ENCODE measurements at places on chromosomes 2 and 18. TPM values are rescaled to one million over a fixed set of nuclear protein-coding genes. Genes with fewer than 3 reads are reported as not detected.

DNA sequence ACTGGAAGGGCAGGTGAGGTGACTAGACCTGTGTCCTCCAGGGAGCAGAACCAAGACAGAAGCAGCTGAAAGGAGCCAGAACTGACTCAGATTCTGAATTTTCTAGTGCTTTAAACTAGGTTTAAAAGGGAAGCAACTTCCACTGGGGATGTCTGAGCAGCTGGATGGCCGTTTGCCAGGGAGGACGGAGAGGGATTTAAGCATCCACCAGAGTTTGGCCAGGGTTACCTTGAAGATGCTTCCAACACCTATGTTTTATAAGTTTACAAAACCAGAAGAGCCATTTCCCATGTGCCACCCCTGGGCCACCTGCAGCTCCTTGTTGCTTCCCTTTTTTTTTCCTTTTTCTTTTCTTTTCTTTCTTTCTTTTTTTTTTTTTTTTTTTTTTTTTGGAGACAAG is 48.6 kb upstream of the RBM44 start:
- peaks cover 10% of the 10 kb centered on the region for H3K4me1 ChIP-seq
- H3K36me3 ChIP-seq, result peaks cover 80% of the 10 kb centered on the region
- H3K27ac ChIP-seq, result no peak overlapping the region
- no peaks in the 10 kb centered on the region for H3K27me3 ChIP-seq
- H3K4me3 ChIP-seq, result no peak overlapping the region

- no peaks in the 10 kb centered on the region for H3K27me3 ChIP-seq
- no peak overlapping the region for H3K27ac ChIP-seq
- H3K36me3 ChIP-seq, result no peaks in the 10 kb centered on the region
- no peaks in the 10 kb centered on the region for H3K4me1 ChIP-seq
Observed at GRCh38 chr2:55887901-55888624, 35.5 kb downstream of the EFEMP1 start.

- DNase-seq, result no peak
- H3K4me3 ChIP-seq, result no peak overlapping the region
- no peaks in the 10 kb centered on the region for H3K27me3 ChIP-seq
- peaks cover 13% of the 10 kb centered on the region for H3K4me1 ChIP-seq
Observed at GRCh38 chr18:10270151-10270571, 184.3 kb upstream of the APCDD1 start.

- H3K4me1 ChIP-seq, result no peaks in the 10 kb centered on the region
- H3K36me3 ChIP-seq, result peaks cover 6% of the 10 kb centered on the region
- no peak overlapping the region for H3K4me3 ChIP-seq
- H3K27ac ChIP-seq, result no peak overlapping the region
Observed at GRCh38 chr2:123614596-123614995, 410.5 kb upstream of the CNTNAP5 start.

DNA sequence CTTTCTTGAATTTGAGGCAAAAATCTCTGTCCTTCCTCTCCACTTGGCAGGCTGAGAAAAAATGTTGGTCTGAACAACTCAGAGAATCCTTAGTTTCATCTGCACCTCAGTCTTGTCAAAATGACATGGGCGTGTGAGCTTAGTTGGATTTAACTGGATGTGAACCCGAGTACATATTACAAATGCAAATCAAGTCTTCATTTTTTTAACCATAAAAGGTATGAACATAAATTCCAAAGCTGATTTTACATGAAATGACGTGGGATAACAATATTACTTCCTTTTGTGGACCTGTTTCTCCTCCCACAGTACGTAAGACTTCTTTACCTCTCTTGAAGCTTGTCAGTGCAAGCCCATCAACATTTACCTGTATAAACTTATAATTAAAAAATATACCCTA is 32.6 kb upstream of the RND3 start:
- H3K27me3 ChIP-seq, result peaks cover 8% of the 10 kb centered on the region
- no peak for DNase-seq
- H3K4me1 ChIP-seq, result no peaks in the 10 kb centered on the region
- H3K4me3 ChIP-seq, result no peak overlapping the region
- no peak overlapping the region for H3K27ac ChIP-seq

DNA sequence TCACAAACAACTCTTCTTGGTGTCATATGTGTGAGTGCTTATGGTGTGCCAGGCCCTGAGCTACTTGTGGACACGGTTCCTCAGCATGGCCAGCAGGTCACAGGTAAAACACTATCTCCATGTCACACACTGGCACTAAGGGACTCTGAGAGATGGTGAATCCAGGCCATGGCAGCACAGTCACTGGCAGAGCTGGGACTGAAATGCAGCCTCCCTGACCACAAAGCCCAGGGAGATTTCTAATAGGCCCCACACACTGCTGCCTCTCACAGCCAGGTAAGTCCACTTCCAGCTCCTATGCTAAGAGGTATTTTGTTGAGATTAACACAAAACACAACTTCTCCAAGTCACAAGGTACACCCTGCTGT is 92.0 kb downstream of the ACTR2 start:
- DNase-seq, result no peak
- peaks cover 3% of the 10 kb centered on the region for H3K4me1 ChIP-seq
- no peaks in the 10 kb centered on the region for H3K27me3 ChIP-seq
- H3K4me3 ChIP-seq, result no peak overlapping the region

GRCh38 chr2:213766465-213766901 is 482.2 kb downstream of the SPAG16 start:
- H3K36me3 ChIP-seq, result no peaks in the 10 kb centered on the region
- H3K4me1 ChIP-seq, result no peaks in the 10 kb centered on the region
- no peak overlapping the region for H3K4me3 ChIP-seq
- no peak overlapping the region for H3K27ac ChIP-seq

DNA sequence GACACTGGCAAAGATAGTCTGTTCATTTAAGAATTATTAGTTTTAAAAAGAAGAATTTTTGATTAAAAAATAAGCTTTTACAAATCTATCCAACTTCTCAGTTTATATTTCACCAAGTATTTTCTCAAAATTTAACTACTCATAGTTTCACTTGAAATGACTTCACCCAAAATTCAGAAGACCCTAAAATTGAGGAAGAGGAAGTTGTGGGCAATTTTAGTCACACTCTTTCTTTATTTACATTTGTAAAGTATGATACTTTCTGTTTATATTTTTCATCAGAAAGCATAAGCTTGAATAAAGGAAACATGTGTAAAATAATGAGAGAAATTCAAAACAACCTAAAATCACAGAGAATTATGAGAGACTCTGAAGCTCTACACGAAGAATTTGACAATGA is 278.8 kb upstream of the MEIS1 start:
- H3K4me3 ChIP-seq, result no peak overlapping the region
- H3K27me3 ChIP-seq, result no peaks in the 10 kb centered on the region
- DNase-seq, result no peak
- no peak overlapping the region for H3K27ac ChIP-seq
- no peaks in the 10 kb centered on the region for H3K36me3 ChIP-seq

- no peaks in the 10 kb centered on the region for H3K27me3 ChIP-seq
- DNase-seq, result no peak
- peaks cover 21% of the 10 kb centered on the region for H3K36me3 ChIP-seq
- no peak overlapping the region for H3K4me3 ChIP-seq
- H3K4me1 ChIP-seq, result no peaks in the 10 kb centered on the region
- no peak overlapping the region for H3K27ac ChIP-seq
Observed at GRCh38 chr2:64998658-64999061, 9.5 kb downstream of the SLC1A4 start.

DNA sequence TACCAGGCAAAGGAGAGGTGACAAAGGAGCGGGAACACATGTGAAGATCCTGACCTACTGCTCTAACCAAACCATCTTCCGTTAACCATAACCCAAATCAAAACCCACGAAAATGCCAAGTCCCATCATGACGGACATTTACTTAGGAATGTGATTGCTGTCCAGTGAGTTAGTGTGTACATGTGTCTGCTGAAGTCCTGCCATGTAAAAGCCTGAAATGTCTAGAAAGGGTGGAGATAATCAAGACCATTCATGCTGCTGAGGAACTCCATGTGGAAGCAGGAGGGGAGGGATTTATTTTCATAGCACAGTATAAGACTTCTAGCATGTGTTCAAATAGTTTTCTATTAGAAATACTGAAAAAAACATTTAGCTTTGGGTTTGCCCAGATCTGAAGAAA is 137.0 kb upstream of the BOD1L2 start:
- H3K4me3 ChIP-seq, result no peak overlapping the region
- no peaks in the 10 kb centered on the region for H3K27me3 ChIP-seq
- H3K36me3 ChIP-seq, result no peaks in the 10 kb centered on the region
- no peak overlapping the region for H3K27ac ChIP-seq
- DNase-seq, result no peak
- H3K4me1 ChIP-seq, result peaks cover 11% of the 10 kb centered on the region

- H3K4me3 ChIP-seq, result no peak overlapping the region
- H3K4me1 ChIP-seq, result peaks cover 2% of the 10 kb centered on the region
- H3K27ac ChIP-seq, result no peak overlapping the region
- no peak for DNase-seq
- H3K27me3 ChIP-seq, result no peaks in the 10 kb centered on the region
Observed at GRCh38 chr2:61478086-61478485, 7.2 kb upstream of the USP34 start.

DNA sequence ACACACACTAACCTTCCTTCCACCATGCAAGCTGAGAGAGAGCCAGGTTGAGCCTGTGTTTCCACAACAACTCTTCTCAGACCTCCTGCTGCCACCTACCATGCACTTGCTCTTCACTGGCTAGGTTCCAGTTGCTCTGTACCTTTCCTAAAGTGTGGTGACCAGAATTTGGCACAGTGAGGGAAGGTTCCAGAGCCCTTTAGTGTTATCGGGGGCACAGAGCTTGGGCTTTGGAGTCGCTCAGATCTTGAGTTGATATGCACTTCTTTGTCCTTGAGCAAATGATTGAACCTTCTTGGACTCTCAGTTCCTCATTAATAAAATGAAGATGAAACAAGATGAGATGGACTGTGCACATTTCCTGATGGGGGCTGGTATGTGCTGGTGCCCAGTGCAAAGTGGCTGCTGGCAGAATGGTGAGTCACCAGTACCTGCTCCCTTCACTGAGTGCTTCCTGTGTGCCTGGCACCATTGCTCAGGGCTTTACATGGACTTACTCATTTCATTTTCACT is 47.1 kb downstream of the NEDD4L start:
- DNase-seq, result no peak
- no peak overlapping the region for H3K4me3 ChIP-seq
- no peak overlapping the region for H3K27ac ChIP-seq
- H3K36me3 ChIP-seq, result peaks cover 7% of the 10 kb centered on the region
- no peaks in the 10 kb centered on the region for H3K27me3 ChIP-seq

GRCh38 chr18:25335062-25335461 is 16.9 kb downstream of the ZNF521 start:
- H3K4me3 ChIP-seq, result no peak overlapping the region
- H3K4me1 ChIP-seq, result no peaks in the 10 kb centered on the region
- no peak overlapping the region for H3K27ac ChIP-seq
- DNase-seq, result no peak

GRCh38 chr18:79876497-79876896 is 75.0 kb downstream of the SLC66A2 start:
- H3K4me3 ChIP-seq, result no peak overlapping the region
- no peak for DNase-seq
- H3K4me1 ChIP-seq, result no peaks in the 10 kb centered on the region
- no peaks in the 10 kb centered on the region for H3K27me3 ChIP-seq

- peaks cover 71% of the 10 kb centered on the region for H3K4me1 ChIP-seq
- no peak for DNase-seq
- peaks cover 16% of the 10 kb centered on the region for H3K36me3 ChIP-seq
- H3K27me3 ChIP-seq, result no peaks in the 10 kb centered on the region
- H3K4me3 ChIP-seq, result peak overlapping the region; percentile 84
Observed at GRCh38 chr2:230723363-230723762, 10.7 kb downstream of the CAB39 start.

DNA sequence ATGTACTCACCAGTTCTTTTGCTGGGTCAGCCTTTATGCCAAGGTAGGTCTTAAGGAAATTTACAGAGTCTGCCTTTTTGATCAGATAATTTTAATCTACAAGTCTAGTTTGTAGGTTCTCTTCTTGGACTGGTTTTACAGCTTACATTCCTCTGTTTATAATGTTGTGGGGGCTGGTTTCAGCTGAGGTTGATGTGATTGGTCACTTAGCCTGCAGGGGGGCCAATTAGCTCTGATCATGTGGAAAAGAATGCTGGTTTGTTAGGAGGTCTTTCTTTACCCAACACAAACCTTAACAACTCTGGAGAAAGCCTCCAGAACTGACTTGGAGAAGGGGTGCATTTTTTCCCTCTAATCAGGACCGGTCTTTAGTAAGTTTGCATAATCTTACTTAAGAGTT is at the start of gene KCNJ13:
KCNJ13 (minus strand) TSS at position 131 of the 400 bp plus-strand sequence. CDS start 5,203 bp downstream, outside the sequence.
- peaks cover 3% of the 10 kb centered on the region for H3K36me3 ChIP-seq
- H3K27me3 ChIP-seq, result no peaks in the 10 kb centered on the region
- H3K4me1 ChIP-seq, result peaks cover 16% of the 10 kb centered on the region
- no peak within 1 kb of the TSS for H3K27ac ChIP-seq

GRCh38 chr2:18536100-18536499 is 24.4 kb downstream of the RDH14 start:
- H3K4me3 ChIP-seq, result no peak overlapping the region
- DNase-seq, result no peak
- H3K27me3 ChIP-seq, result no peaks in the 10 kb centered on the region
- no peak overlapping the region for H3K27ac ChIP-seq

DNA sequence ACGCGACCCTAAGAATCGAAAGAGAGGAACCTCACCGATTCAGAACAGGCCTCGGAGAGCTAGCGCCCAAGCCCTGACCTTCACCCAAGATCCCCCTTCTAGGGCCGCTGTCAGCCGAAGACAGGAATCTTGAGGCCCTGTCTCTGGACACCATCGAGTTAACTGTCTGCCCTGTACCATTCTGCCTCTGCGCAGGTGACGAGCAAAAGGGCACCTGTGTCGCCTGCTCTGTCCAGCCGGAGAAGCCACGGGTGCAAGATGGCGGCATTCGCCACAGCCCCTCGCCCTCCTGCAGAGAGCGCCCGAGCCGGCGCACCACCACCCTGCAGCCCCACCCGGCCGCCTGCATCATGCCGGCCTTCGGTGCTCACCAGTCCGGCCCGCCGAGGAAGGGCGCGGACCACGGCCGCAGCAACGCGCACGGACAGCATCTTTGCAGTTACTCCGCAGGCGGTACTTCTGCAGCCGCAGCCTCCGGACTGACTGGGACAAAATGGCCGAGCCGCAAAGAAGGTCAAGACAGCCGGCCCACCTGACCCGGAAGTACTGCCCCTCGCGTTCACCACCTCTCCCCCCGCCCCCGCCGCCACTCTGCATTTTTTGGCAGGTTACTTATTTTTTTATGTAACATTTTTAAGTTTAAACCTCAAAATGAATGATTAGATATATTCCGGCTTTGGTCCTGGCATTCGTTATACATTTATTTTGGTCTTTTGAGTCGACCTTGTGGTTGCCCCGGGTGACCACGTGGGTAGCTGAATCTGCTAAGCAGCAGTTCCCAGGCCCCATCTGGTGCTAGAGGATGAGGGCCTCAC is at the start of gene ATP5F1A:
ATP5F1A (minus strand) TSS at position 496 of the 815 bp plus-strand sequence; CDS start at position 431, 65 bp downstream.
- H3K36me3 ChIP-seq, result peaks cover 7% of the 10 kb centered on the region
- peak within 1 kb of the TSS; percentile 99 for H3K27ac ChIP-seq
- DNase-seq, result peak; percentile 89

GRCh38 chr2:9057939-9058761 is 54.7 kb upstream of the MBOAT2 start:
- no peak overlapping the region for H3K4me3 ChIP-seq
- no peak for DNase-seq
- H3K36me3 ChIP-seq, result no peaks in the 10 kb centered on the region

The QPCT gene
- not detected for total RNA-seq

The TMEM178A gene
- 0.47 TPM for total RNA-seq

The ORC4 gene
- total RNA-seq, result 66.2 TPM

The SMAD2 gene
- 151 TPM for total RNA-seq

The BCL2L11 gene
- 36.0 TPM for total RNA-seq

The KYNU gene
- total RNA-seq, result 0.65 TPM

The TEX44 gene
- not detected for total RNA-seq
